Activated CD4-positive, alpha-beta T cell treated with anti-CD3 and anti-CD28 coated beads, Interleukin-2, Interleukin-4, amounts not matched to agents 100 ng/mL and 50 ng/mL, durations not matched to agents 16 hours and 8 hours (primary cell): ENCODE measurements at places on chromosomes 3 and 15.

- DNase-seq = no peak
Measured at GRCh38 chr3:5160321-5160720, 27.2 kb upstream of the EDEM1 start.

DNA sequence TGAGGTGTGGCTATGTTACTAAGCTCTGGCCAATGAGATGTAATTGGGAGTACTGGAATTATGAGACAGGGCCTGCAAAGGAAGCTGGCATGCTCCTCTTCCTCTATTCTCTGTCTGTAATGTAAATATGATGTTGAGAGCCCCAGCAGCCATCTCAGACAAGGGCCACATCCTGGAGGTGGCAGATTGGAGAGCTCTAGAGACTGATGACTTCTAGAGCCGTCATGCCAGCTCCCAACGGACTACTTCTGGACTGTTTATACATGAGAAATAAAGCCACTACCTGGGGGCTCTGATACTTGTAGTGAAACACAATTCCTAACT lies 19.7 kb downstream of the PLD1 start:
- DNase-seq = no peak

GRCh38 chr3:184676927-184677326 lies 34.9 kb downstream of the MAGEF1 start:
- DNase-seq = no peak

GRCh38 chr15:59366333-59367021 lies 6.2 kb downstream of the MYO1E start:
- DNase-seq = no peak

DNA sequence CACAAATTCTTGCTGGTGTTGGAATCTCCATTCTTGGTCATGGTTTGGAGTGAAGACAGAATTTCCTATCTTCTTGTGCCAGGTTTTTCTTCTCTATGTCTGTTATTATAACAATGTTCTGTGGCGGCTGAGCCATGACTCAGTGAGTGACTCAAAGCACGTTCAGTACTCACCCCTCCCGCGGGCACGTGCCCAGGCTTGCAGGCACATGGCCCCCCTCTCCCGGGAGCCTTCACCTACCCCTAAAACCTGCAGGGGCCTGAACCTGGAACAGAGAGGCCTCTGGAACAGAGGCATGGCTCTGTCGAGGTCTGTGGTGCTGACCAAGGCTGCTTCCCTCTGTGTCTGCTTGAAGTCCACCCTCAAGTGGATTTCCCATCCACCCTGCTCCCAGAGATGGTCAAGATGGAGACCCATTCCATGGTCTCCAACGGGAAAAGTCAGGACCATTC lies 27.6 kb downstream of the PLXNB1 start:
- DNase-seq = no peak

- no peak for DNase-seq
Measured at GRCh38 chr15:93523481-93523880, 434.5 kb upstream of the RGMA start.
